ENCODE measurements at places on chromosomes 1 and 21. TPM values are rescaled to one million over a fixed set of nuclear protein-coding genes. Genes with fewer than 3 reads are reported as not detected.
A peak's percentile ranks its signal among the peaks of the same experiment; 100 is the strongest.

KCNJ9 gene
- polyA plus RNA-seq, result 0.09 TPM

DPT gene
- polyA plus RNA-seq, result 56.8 TPM

GRCh38 chr1:197519741-197520334 is 251.8 kb downstream of the CRB1 start:
- no peaks in the 10 kb centered on the region for H3K4me1 ChIP-seq
- H3K36me3 ChIP-seq, result no peaks in the 10 kb centered on the region
- H3K27ac ChIP-seq, result no peak overlapping the region
- no peak overlapping the region for H3K4me3 ChIP-seq
- no peak for DNase-seq

GRCh38 chr1:218459878-218460711 is 115.0 kb downstream of the TGFB2 start:
- H3K27ac ChIP-seq, result peak overlapping the region; percentile 90
- H3K27me3 ChIP-seq, result no peaks in the 10 kb centered on the region
- H3K36me3 ChIP-seq, result no peaks in the 10 kb centered on the region
- no peak overlapping the region for H3K4me3 ChIP-seq
- H3K4me1 ChIP-seq, result peaks cover 29% of the 10 kb centered on the region

All from muscle of leg (tissue), 16 donors.